ENCODE measurements at places on chromosomes 6 and 20.

DNA sequence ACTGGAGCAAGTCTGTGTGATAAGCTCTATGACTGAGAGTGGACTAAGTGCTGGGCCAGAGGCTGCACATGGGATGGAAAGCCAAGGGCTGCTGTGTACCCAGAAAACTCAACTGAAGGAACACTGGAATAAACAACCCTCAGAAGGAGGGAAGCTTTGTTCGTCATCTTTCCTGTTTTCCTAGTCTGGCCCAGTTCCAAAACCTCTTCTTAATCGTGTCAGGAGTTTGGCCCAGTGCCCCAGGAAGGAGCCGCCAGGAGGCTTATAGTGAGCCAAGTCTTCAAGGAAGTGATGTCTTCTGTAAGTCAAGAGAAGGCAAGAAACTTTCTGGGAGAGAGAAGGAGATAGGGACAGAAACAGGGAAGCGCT, 23.3 kb upstream of the TOP1 start:
- no peak for DNase-seq

GRCh38 chr6:166830891-166831363, 125.4 kb downstream of the RNASET2 start:
- DNase-seq = no peak

DNA sequence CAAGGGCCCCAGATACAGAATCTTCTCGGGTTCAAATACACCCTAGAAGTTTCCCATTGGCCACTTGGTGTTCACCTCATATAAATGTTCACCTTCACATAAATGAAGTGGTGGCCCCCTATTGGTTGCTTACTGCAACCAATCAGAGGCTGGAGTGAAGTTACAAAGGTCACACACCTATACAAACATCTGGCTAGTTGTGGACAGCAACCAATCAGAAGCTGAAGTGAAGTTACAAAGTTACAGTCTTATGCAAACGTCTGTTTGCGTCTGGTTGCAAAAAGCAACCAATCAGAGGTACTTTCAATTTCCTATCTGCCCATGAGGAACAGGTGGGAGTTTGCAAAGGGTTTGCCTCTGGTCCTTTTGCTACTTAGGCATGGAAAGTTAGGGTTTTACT, 206.5 kb upstream of the BMP2 start:
- DNase-seq = no peak

GRCh38 chr6:40387871-40388264, 199.3 kb downstream of the LRFN2 start:
- peak; percentile 5 for DNase-seq

- no peak for DNase-seq
Observed at GRCh38 chr6:28903686-28904085, 20.1 kb downstream of the TRIM27 start.

DNA sequence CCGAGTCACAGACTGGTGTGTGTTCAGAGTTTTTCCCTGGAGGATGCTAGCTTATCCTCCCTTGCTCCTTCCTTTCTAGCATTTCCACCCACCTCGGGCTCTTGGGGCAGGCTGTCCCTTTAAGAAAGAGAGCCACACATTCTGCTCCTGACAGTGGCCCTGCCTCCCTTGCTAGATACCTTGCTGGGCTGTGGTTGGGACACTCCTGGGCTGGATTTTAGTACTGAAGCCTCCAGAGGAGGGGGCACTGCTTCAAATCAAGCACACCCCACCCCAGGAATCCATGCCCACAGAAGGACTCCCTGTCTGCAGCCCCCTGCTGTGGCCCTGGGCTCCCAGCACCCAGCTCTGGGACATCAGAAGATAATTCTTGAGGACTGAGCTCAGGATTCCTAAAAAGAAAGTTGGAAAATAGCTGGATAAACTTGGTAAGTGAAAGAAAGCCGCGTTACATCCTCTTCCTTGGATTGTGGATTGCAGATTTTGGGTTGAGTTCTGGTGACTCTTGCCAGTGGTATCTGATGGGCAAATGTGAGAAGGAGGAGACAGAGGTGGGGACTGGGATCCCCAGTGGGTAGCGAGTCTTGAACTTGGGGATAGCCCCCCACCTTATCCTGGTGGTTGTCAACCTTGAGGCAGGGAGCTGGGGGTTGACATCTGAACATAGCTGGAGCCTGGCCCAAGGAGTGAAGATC, 29.0 kb downstream of the DAAM2 start:
- DNase-seq = no peak

GRCh38 chr6:34834789-34835518, 43.1 kb downstream of the BLTP3A start:
- no peak for DNase-seq

DNA sequence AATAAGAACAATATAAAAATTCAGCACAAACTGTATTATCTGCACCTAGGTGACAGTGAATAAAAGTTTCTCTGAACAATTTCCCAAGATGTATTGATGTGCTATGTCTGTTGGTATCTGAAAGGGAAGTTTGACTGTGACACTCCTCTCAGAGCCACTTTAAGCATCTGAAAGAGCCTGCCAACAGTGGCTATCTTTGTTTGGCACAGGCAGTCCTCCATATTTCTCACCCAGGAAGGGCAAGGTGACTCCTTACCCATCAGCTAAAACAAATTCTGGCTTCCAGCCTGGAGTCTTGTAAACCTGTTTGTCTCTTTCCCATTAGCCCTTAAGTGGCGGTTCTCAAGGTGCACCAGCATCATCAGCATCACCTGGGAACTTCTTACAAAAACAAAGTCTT, 122.4 kb upstream of the VGLL2 start:
- no peak for DNase-seq

DNA sequence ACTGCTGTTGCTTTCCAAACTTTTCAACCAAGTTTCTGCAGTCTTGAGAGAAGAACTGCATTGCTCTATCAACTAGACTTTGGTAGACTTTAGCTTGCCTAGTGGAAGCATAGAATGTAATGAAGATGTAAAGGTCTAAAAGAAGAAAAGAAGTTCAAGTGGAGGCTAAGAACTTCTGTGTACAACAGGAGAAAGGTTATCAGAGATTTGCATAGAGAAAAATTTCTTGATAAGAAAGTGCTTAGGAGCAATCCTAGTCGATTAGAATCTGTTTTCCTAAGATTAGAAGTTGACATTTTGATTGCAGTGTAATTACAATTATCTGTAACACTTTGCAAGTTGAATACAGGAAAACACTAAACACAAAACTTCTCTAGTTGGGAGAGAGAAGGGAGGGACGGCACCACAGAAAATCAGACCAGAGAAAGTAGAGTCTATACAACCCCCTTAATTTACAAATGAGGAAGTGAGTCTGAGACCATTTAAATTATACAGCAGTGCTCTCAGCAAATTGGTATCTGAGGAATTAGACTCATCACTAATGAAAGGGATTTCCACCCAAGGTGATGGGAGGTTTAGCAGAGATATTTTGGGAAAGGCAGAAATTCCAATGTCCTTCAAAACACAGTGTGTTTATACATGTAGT, 194.3 kb upstream of the MARCKS start:
- no peak for DNase-seq

DNA sequence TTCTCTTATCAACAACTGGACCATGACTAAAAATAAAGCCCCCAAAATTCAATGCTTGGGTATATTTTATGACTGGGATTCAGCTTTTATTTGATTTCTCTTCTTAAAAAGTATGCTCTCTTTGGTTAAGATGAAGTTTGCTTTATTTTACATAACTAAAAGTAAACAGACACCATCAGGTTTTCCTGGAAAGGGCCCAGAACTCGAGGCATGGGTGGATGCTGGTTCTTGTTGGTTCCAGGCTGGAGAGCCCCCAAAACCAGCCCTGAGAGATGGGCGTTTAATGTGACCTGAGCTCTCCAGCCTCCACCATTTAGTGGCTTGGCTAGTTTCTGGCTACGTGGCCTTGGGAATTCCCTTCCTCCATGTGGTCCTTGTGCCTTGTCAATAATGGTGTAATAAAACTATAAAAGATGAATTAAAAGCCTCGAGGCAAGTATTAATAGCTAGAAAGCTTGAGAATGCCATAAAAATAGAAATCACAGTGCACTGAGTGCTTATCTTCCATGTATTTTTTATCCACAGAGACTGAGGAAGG, 34.1 kb downstream of the BANF2 start:
- DNase-seq = no peak

DNA sequence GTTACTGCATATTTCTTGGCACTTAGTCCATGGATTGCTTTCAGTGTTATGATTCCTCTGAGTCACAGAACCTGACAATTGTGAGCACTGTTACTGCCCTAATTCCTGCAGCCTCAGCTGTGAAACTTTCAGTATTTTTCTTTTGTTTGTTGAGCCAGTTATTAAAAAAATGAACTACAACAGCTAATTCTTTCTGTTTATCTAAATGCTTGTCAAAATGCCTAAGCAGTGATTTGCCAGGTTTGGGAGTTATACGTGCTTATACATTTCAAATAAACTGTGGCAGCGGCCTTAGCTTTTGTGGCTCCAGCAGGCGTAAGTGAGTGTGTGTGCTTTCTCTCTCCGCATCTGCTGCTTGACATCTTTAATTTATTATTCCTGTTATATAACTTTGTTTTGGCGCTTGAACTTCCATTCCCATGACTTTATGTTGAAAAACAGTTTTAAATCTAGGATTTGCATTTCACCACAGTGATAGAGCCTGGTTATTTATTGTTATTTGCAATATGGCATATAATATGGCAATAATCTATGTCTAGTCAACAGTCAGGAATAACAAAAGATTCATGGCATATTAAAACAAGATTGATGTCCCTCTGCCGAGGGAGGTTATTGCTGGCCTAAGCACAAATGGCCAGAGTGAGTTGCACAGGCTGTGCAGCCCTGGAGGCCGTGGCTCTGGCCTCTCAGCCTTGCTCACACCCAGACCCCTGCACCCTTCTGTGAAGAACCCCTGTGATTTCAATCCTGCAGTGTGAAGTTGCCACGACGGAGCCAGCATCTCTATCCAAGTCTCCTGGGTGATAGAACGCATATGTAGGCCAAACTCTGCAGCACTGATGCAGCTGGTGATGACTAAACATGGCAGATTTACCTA, 303.4 kb downstream of the THBS2 start:
- no peak for DNase-seq

DNA sequence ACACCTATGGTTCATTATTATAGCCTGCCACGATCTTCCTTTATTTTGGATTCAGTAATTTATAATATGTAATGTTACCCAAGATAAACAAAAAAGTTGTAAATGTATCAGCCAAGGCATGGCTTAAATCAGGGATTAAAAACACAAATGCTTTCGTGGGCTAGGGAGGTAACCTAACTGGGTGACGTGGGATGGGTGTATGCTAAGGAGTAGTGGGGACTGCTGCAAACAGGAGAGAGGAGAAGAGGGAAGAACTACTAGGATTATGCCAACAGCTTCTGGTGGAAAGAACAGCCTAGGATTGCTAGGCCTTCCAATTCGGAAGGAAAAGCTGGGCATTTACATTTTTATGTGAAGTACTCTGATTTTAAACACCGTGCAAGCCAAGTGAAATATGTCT, 244.8 kb upstream of the POU3F2 start:
- DNase-seq = no peak

GRCh38 chr6:55882718-55883569, 7.6 kb upstream of the BMP5 start:
- DNase-seq = no peak

DNA sequence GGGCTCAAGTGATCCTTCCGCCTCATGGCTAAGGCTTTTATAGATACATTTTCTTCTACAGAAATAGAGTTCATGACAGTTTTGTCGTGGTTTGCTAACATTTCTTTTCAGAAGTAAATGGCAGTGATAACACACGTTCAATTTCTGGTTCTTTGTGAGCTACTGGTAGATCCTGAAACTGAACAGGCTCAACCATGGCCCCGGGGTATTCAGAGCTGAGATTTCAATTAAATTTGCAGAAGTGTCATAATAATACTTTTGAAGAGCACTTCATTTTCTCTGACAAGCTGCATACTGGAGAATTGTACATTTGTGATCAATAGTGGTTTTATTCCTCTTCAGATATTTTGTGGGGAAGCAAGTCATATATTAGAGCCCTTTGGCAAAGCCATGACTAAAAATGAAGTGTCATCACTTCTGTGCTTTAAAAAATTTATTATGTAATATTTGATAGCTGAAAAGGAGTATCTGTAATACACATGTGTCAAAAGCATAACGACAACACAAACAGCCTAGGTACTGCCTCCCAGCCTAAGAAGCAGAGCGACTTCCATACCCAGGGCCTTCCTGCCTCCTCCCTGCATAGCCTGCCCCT, 84.3 kb upstream of the SCP2D1 start:
- DNase-seq = no peak

- no peak for DNase-seq
Observed at GRCh38 chr6:53250176-53251032, 98.3 kb downstream of the ELOVL5 start.

GRCh38 chr20:47814632-47815415, 29.5 kb upstream of the SULF2 start:
- DNase-seq = no peak

GRCh38 chr6:47254906-47255305, 54.8 kb downstream of the TNFRSF21 start:
- no peak for DNase-seq

- DNase-seq = no peak
Observed at GRCh38 chr6:81985191-81985590, 232.7 kb upstream of the TENT5A start.

DNA sequence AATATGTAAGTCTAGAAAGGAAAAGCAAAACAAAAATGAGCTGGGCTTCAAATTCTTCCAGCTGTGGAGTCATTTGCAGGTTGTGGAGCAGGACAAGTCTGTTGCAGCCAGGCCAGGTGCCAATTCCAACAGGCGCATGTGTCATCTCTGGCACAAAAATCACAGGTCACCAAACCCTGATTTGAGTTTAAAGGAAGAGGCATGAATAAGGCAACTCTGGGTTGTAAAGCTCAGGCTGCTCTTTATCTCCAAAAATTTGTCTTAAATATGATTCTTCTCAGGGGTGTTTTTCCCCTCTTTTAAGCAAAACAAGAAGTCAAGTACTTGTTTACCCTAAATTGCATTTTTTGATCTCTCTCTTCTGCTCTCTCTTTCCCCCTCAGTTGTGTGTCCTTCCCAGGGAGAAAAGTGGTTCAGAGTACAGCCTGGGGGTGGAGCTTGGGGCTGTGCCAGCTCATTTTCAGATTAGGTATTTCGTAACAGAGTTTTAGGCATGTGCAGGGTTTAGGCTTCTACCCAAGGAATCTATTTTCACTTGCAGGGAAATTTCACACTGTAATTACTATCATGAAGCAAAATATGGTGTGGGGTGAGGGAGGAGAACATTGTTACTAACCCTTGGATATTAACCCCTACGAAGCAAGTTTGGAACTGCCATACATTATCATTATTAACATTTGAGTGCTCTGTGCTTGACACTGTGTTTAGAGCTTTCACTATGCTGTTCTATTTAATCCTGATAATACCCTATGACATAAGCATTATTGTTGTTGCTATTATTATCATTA, 8.3 kb upstream of the NCOA3 start:
- DNase-seq = peak; percentile 39

- no peak for DNase-seq
Observed at GRCh38 chr6:23879816-23880215, 246.2 kb upstream of the NRSN1 start.

- peak; percentile 13 for DNase-seq
Observed at GRCh38 chr20:14142171-14142570, 146.9 kb downstream of the MACROD2 start.

- peak; percentile 50 for DNase-seq
Observed at GRCh38 chr6:52089758-52090348, 2.4 kb upstream of the PKHD1 start.

DNA sequence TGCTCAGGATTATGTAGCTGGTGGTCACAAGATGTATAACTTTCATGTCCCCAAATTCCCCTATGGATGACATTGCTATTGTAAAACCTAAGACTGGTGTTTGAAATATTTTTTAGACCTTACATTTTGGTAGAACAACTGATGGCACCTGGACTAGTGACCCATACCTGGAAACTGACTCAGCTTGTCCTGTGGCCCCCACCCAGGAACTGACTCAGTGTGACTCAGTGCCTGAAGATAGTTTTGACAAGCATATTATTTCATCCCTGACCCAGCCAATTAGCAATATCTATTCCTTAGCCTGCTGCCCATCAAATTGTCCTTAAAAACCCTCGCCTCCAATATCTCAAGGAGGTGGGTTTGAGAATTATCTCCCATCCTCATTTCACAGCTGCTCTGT, 90.9 kb upstream of the GRIK2 start:
- DNase-seq = no peak

Data from DND-41 (cell line).